ENCODE measurements at places on chromosomes 1 and 21.

GRCh38 chr1:15004396-15004795 is 149.2 kb upstream of the TMEM51 start:
- no peak for DNase-seq

GRCh38 chr21:44512496-44513388 is 27.3 kb downstream of the KRTAP10-1 start:
- no peak for DNase-seq

GRCh38 chr1:205774198-205775014 is 876 bp downstream of the RAB29 start:
- no peak for DNase-seq

GRCh38 chr1:224383218-224383617 is 26.5 kb downstream of the CNIH4 start:
- DNase-seq = no peak
